CD4-positive, alpha-beta T cell treated with Interleukin-17A for 4 hours (primary cell): ENCODE measurements at places on chromosomes 11 and 22.

GRCh38 chr11:69587454-69588090 is 53.4 kb upstream of the CCND1 start:
- no peak for DNase-seq

- no peak for DNase-seq
Observed at GRCh38 chr11:31913985-31914384, 102.9 kb upstream of the PAX6 start.

DNA sequence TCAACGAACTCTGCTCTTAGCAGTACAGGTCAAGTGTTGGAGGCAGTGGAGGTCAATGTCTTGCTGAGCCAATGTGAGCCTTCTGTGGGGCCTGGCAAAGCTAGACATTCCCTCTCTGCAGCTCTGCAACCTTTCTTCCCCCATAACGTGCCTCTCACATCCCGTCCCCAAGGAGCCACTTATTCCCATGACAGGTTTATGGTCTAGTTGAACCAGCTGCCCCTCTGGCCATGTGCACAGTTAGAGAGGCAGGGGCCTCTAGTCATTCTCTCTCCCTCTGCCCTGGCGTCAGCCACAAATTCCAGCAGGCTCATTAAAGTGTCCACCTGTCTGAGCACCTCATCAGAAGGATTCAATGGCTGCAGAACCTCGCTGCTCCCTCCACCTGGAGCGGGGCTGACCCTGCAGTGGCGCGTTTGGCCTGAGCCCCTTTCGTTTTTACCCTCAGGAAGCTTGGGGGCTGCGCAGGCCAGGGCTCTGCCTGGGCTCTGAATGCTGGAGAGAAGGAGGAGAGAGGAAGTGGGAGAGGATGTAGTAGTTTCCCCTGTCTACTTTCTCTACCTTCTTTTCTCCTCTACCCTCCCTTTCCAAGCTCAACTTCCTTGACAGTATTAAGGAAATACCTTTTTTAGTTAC is 302.1 kb upstream of the B3GAT1 start:
- DNase-seq: no peak

- DNase-seq: peak; percentile 71
Observed at GRCh38 chr11:134207538-134208239, 16.1 kb downstream of the NCAPD3 start.

DNA sequence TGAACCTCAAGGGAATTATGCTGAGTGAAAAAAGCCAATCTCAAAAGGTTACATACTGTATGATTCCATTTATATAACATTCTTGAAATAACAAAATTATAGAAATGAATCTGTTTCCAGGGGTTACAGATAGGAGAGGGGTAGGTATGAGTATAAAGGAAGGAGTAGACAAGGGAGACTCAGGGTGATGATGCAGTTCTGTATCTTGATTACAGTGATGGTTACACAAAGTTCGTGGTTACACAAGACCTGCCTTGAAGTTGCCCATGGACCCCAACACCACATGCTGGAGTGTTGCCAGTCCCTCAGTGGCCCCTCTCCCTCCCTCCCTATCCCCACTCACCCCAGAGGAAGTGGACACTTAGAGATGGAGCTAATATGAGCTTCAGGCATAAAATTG is 20.3 kb downstream of the STK33 start:
- DNase-seq: no peak

GRCh38 chr11:2991452-2992233 is 486 bp downstream of the NAP1L4 start:
- no peak for DNase-seq

GRCh38 chr22:37248251-37248650 is 4.2 kb upstream of the RAC2 start:
- DNase-seq: no peak
